ENCODE measurements at places on chromosomes 13 and 19.

DNA sequence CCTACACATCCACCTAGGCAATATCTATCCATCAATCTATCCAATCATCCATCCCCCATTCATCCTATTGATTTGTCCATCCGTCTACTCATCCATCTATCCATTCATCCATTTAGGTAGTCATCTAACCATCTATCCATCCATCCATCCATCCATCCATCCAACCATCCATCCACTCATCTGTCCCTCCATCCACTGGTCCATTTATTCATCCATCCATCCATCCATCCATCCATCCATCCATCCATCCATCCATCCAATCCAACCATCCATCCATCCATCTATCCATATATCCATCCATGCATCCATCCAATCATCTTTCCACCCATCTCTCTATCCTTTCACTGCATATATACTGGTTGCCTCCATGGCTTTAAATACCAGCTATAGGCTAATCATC is 3.9 kb downstream of the KLK13 start:
- DNase-seq: no peak

- peak; percentile 79 for DNase-seq
Observed at GRCh38 chr13:20553311-20553710, 13.6 kb upstream of the IFT88 start.

GRCh38 chr13:27595055-27595811 is 25.1 kb downstream of the LNX2 start:
- no peak for DNase-seq

DNA sequence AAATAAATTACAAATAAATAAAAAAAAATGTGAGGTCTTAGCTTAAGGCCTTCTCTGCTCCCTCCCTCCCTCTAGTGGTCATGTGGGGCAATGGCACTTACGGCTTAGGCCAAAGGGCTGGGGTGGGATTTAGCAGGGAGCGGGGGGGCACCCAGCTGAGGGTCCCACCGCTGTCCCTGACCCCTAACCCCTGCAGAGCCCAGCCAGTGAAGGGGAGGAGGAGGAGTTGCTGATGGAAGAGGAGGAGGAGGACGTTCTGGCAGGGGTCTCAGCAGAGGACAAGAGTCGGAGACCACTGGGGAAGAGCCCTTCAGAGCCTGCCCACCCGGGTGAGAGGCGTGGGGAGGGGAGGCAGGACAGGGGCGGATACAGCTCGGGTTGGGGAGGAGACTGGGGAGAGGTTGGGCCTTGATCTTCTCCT is 9.3 kb downstream of the MPND start:
- peak; percentile 59 for DNase-seq

- DNase-seq: no peak
Observed at GRCh38 chr19:1171755-1172352, 2.2 kb downstream of the SBNO2 start.

GRCh38 chr19:17754634-17755442 is 3.6 kb downstream of the FCHO1 start:
- no peak for DNase-seq

DNA sequence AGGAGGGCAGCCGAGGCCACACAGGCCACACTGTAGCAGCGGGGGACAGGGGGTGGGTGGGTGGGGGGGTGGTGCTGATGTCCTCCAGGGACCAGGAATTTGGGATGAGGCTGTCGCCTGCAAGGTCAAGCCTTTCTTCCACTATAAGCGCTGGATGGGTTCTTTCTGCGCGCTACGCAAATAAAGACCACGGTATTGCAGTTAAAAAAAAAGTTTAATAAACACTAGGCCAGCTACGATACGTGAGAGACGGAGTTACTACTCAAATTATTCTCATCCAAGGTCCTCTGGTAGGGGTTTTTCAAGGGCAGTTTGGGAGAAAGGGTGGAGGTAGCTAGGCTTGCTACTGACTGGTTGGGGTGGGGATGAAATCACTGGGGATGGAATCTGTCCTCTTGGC is 508 bp upstream of the ZNF44 start:
- no peak for DNase-seq

DNA sequence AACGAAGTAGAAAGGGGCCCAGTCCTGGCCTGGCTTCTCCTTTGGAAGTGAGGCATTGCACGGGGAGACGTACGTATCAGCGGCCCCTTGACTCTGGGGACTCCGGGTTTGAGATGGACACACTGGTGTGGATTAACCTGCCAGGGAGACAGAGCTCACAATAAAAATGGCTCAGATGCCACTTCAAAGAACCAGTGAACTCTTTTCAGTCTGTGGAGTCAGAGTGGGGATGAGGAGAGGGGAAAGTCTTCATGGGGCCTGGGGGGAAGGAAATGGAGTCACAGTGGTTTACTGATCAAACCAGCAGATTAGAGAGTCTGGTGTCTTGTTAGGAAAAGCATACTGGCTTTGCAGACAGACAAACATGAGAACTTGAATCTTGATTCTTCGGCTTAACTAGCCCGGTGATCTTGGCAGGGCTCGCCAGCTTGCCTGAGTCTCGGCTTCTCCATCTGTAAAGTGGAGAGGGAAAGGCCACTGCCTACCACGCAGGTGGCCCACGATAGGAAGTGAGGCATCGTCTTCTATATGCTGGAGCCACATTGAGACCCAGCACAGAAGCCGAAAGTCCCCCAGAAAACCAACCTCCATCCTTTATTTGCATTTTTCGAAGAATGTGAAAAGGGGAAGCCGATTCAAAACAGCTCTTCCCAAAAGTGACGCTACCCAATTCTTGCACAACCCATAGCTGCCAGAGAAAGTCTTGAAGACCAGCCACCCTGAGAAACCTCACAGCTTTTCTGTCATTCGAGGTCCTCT is at the start of gene FFAR1:
FFAR1 (plus strand) TSS at position 732 of the 759 bp plus-strand sequence. CDS start 3,650 bp downstream, outside the sequence.
- DNase-seq: peak; percentile 32

GRCh38 chr13:45074721-45075120 is 45.6 kb upstream of the GTF2F2 start:
- no peak for DNase-seq

- no peak for DNase-seq
Observed at GRCh38 chr13:42794577-42795275, 13.3 kb downstream of the FAM216B start.

Data from head of caudate nucleus (tissue), 42 donors.